ENCODE measurements at places on chromosomes 3 and 15. TPM values are rescaled to one million over a fixed set of nuclear protein-coding genes. Genes with fewer than 3 reads are reported as not detected.

DNA sequence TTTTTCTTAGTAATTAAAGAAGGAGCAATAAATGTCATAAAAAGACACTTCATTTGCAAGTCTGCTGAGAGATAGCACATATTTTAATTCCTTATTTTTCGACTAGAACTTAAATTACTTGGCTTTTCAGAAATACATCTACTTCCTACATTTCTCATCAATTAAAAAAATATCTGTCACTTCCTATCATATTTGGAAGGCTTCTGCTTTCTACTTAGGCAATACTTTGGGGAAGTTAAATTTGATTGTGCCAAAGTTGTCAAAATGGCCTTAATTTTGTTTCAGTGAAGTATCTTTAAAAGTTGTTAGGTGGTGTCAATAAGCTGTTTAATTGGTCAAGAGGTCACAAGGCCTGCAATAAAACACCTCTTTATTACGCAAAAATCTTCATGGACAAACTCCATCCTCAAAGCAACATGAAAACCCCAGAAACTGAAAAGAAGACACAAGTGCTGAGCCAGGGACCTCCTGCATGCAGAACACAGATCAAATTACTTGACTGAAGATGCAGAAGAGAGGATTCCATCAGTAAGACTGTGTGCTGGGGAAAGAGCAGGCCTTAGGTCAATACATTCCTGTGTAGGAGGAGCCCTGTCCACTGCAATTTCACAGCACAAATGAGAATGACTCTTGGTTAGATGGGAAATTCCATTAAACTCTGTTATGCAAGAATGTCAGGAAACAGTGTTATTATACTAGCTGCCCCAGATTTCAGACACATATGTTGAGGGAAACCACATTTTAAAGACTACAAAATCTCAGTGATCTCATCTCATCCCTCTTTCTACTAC lies 48.0 kb upstream of the FSTL1 start:
- H3K27ac ChIP-seq, result peak overlapping the region; percentile 88
- H3K4me3 ChIP-seq, result no peak overlapping the region
- peaks cover 36% of the 10 kb centered on the region for H3K4me1 ChIP-seq
- H3K27me3 ChIP-seq, result no peaks in the 10 kb centered on the region

The RAD54L2 gene
- total RNA-seq, result 21.0 TPM

- H3K27ac ChIP-seq, result no peak overlapping the region
- no peaks in the 10 kb centered on the region for H3K4me1 ChIP-seq
- no peak for DNase-seq
- no peaks in the 10 kb centered on the region for H3K27me3 ChIP-seq
- H3K4me3 ChIP-seq, result no peak overlapping the region
- H3K36me3 ChIP-seq, result no peaks in the 10 kb centered on the region
These were observed 6.2 kb upstream of the SSUH2 start for GRCh38 chr3:8650583-8651416.

The TMEM266 gene
- total RNA-seq, result not detected

GRCh38 chr3:106809041-106809440 lies 568.2 kb upstream of the CCDC54 start:
- H3K27me3 ChIP-seq, result no peaks in the 10 kb centered on the region
- no peak overlapping the region for H3K4me3 ChIP-seq
- H3K4me1 ChIP-seq, result peaks cover 6% of the 10 kb centered on the region

The CHRNB4 gene
- not detected for total RNA-seq

The APBA2 gene
- total RNA-seq, result 5.4 TPM

GRCh38 chr3:40044487-40044886 lies 235.1 kb downstream of the MYRIP start:
- no peak overlapping the region for H3K27ac ChIP-seq
- H3K4me3 ChIP-seq, result no peak overlapping the region
- H3K36me3 ChIP-seq, result no peaks in the 10 kb centered on the region
- no peak for DNase-seq
- H3K27me3 ChIP-seq, result no peaks in the 10 kb centered on the region
- H3K4me1 ChIP-seq, result no peaks in the 10 kb centered on the region

DNA sequence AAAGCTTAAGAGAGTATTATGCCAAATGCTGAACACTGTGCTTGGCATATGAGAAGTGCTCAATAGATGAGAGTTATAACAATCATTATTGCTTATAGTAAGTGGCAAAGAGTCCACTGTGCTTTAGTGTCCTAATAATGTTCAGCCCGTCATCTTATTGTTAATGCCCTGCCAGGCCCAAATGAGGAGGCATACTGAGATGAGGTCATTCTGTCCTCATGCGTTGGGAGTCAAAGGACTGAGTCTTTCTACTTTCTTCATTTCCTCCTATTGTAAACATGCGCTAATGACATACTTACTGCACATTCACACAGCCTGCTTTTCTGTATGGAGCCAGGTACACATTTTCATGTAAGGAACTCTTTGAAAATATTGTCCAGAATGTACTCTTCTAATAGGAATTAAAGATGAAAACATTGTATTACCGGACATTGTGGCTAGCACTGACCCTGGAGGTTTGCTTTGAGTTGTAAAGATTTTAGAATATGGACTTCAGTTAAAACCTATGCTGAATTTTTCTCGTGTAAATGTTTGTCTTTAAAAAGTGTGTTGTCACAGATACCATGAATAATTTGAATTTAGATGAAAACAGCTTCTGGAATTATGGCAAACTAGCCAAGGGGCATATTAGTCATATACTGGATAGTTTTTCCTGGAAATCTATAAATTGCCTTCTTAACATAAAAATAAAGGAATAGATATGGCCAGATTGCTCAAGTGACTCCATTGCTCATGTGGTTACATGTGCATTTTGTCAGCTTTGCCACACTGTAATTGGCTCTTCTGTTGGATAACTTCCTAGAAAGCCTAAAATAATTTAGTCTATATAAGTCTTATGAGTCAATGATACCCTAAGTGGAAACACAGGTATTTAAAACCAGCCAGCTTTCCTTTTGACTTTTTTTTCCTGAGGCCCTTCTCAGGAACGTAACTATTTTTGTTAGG lies 38.3 kb downstream of the KBTBD12 start:
- no peak overlapping the region for H3K4me3 ChIP-seq
- DNase-seq, result no peak

The NEDD4 gene
- total RNA-seq, result 11.7 TPM

- H3K27ac ChIP-seq, result no peak overlapping the region
- H3K4me1 ChIP-seq, result no peaks in the 10 kb centered on the region
- H3K27me3 ChIP-seq, result no peaks in the 10 kb centered on the region
- H3K36me3 ChIP-seq, result no peaks in the 10 kb centered on the region
These were observed 34.8 kb downstream of the DNAJB8 start for GRCh38 chr3:128431803-128432300.

The CCR9 gene
- 0.78 TPM for total RNA-seq

The PIAS1 gene
- 99.6 TPM for total RNA-seq

- H3K4me3 ChIP-seq, result no peak overlapping the region
- no peak for DNase-seq
- no peaks in the 10 kb centered on the region for H3K27me3 ChIP-seq
- no peaks in the 10 kb centered on the region for H3K4me1 ChIP-seq
- no peaks in the 10 kb centered on the region for H3K36me3 ChIP-seq
- no peak overlapping the region for H3K27ac ChIP-seq
These were observed 88.3 kb upstream of the ADAMTSL3 start for GRCh38 chr15:83565553-83566159.

DNA sequence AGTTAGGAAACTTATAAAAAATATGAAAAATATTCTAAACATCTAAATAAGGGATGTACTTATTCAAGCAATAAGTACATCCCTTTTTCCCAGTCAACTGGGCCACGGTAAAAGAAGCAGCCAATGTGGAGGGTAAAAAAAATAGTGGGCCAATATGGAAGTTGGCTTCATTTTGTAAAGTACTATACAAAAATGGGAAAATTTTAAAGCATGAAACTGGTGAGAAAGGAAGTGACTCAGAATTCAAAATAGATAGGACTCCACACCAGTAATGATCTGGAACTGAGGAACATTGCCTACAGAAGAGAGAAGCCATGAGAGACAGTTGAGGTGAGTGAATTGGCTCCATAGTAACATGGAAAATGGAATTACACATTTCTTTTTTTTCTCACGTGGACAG lies 108.9 kb downstream of the FNDC3B start:
- no peak overlapping the region for H3K27ac ChIP-seq
- no peak overlapping the region for H3K4me3 ChIP-seq
- no peaks in the 10 kb centered on the region for H3K36me3 ChIP-seq
- peaks cover 13% of the 10 kb centered on the region for H3K4me1 ChIP-seq
- no peak for DNase-seq

- no peaks in the 10 kb centered on the region for H3K4me1 ChIP-seq
- no peaks in the 10 kb centered on the region for H3K36me3 ChIP-seq
- H3K27ac ChIP-seq, result no peak overlapping the region
- no peaks in the 10 kb centered on the region for H3K27me3 ChIP-seq
- H3K4me3 ChIP-seq, result no peak overlapping the region
These were observed 94.4 kb downstream of the ANP32A start for GRCh38 chr15:68726246-68726645.

The MESP2 gene
- total RNA-seq, result 1.5 TPM

DNA sequence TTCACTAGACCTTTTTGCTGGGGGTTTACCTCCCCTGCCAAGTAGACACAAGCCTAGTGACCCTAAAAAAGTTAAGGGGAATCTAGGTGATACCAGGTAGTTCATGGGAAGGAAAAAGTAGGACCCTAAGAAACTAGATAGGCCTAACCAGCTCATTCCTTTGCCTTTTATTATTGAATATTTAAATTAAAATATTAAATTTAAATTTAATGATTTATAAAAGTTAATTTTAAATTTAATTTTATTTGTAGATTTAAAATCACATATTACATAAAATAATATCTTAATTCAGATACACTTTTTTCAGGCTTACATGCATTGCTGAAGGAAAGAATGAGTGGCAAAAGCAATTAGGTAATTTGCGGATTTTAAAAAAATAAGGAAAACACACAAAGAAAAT lies 584.9 kb downstream of the AGBL1 start:
- no peaks in the 10 kb centered on the region for H3K27me3 ChIP-seq
- H3K4me1 ChIP-seq, result no peaks in the 10 kb centered on the region
- no peak overlapping the region for H3K4me3 ChIP-seq
- H3K27ac ChIP-seq, result no peak overlapping the region

The ATP13A5 gene
- under 0.01 TPM for total RNA-seq

The SLC22A14 gene
- total RNA-seq, result not detected

GRCh38 chr3:160707187-160707794 lies 30.3 kb downstream of the ARL14 start:
- H3K4me3 ChIP-seq, result no peak overlapping the region
- no peaks in the 10 kb centered on the region for H3K4me1 ChIP-seq
- peak; percentile 36 for DNase-seq
- no peaks in the 10 kb centered on the region for H3K27me3 ChIP-seq

The OR5K2 gene
- total RNA-seq, result not detected

DNA sequence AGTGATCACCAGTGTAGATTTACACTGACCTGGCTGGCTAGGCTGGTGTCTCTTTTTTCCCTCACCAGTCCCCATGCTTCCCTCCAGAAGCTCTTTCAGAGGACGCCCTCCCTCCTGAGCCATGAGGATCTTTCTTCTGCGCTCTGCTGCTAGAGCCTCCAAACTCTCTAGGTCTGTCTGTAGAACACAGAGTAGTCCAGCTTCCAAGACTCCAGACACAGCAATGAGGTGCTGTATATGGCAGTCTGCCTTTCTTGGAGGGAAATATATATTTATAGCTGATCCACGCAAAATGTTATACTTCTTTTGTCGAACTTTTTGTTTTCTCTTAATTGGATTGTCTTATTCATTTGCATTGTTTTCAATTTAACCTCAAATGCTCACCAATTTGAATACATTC lies 1121.8 kb downstream of the ROBO2 start:
- H3K27ac ChIP-seq, result no peak overlapping the region
- H3K36me3 ChIP-seq, result no peaks in the 10 kb centered on the region
- H3K27me3 ChIP-seq, result no peaks in the 10 kb centered on the region
- no peaks in the 10 kb centered on the region for H3K4me1 ChIP-seq
